Cardiac ventricle fibroblast (primary cell): ENCODE measurements at places on chromosomes 1 and 21. TPM values are rescaled to one million over a fixed set of nuclear protein-coding genes. Genes with fewer than 3 reads are reported as not detected.

Gene TLR5
- not detected in 2 replicates for total RNA-seq

Gene FCGR3B
- total RNA-seq = not detected in 2 replicates

Gene CD52
- total RNA-seq = not detected in 2 replicates

Gene NBL1
- total RNA-seq = 98.7 and 113 TPM in 2 replicates

Gene ERG
- total RNA-seq = 1.1 and 1.3 TPM in 2 replicates

Gene F13B
- not detected in 2 replicates for total RNA-seq

Gene SIKE1
- total RNA-seq = 41.7 and 45.2 TPM in 2 replicates

Gene SLAMF8
- not detected in 2 replicates for total RNA-seq

Gene PBX1
- 37.5 and 39.5 TPM in 2 replicates for total RNA-seq

Gene CD1B
- total RNA-seq = not detected in 2 replicates

Gene SPRR1A
- total RNA-seq = not detected in 2 replicates

Gene OR2AK2
- total RNA-seq = not detected in 2 replicates

Gene GPR25
- not detected in 2 replicates for total RNA-seq
